ENCODE measurements at places on chromosomes 2 and 18. TPM values are rescaled to one million over a fixed set of nuclear protein-coding genes. Genes with fewer than 3 reads are reported as not detected.

GREB1L gene
- total RNA-seq = 0.76 TPM

ZNF385B gene
- not detected for total RNA-seq

ATOH8 gene
- 12.7 TPM for total RNA-seq

NT5DC4 gene
- total RNA-seq = not detected

RUFY4 gene
- total RNA-seq = not detected

CCDC85A gene
- total RNA-seq = 16.9 TPM

POLE4 gene
- 45.4 TPM for total RNA-seq

ACVR1C gene
- not detected for total RNA-seq

UGT1A5 gene
- not detected for total RNA-seq

DNA sequence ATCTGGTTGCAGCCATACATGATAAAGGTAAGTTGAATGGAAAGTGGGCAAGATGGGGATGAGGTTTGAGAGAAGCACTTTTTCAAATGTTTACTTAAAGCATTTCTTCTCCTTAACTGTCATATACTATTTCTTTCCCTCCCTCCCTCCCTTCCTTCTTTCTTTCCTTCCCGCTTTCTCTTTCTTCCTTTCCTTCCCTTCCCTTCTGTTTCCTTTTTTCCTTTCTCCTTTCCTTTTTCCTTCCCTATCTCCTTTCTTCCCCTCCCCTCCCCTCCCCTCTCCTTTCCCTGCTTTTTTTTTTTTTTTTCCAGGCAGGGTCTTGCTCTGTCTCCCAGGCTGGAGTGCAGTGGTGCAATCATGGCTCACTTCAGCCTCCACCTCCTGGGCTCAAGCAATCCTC is 5.6 kb downstream of the SLC3A1 start:
- DNase-seq = no peak

GRCh38 chr2:38129481-38129880 is 53.5 kb upstream of the CYP1B1 start:
- no peak for DNase-seq

DNA sequence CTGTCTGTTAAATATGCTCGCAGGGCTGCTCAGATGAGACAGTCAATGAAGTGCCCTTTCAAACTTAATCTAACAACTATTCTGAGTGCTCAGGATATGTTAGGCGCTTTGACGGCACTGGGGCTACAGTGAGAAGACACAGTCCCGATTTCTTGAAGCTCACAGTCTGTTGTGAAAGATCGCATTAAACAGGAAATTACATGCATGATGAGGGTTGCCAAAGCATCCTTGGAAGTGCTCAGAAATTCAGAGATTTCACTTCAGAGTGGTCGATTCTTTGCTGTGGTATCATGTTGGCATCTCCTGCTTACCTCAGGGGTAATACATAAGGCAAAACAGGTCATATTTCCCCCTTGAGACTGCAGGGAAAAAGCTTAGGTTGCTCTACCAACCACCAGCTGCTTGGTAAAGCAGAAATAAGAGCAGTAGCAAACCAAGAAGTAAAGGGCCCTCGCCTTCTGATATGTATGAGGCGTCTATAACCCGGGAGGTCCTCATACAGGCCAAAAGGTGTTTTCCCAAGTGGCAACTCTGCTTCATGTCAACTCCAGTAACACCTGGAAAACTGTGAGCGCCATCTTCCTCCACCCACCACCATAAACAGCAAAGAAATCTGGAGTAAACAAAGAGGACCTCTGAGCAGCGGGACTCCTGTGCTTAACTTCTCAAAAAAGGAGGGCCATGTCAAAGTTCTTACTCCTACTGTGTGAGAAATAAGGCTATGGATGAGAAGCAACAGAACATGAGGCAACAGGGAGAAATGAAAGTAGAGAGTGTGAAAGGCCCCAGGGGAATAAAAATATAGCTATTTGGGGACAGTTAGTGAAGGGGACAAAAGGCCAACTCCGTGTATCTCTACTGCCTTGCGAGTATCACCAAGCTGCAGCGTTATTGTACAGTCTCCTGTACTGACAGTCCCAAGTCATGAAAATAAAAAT is 79.3 kb downstream of the CLHC1 start:
- no peak for DNase-seq

- DNase-seq = no peak
These were observed 397.3 kb downstream of the SOX11 start for GRCh38 chr2:6089474-6089873.

- DNase-seq = no peak
These were observed 192.0 kb downstream of the SH3BP4 start for GRCh38 chr2:235143789-235144188.

DNA sequence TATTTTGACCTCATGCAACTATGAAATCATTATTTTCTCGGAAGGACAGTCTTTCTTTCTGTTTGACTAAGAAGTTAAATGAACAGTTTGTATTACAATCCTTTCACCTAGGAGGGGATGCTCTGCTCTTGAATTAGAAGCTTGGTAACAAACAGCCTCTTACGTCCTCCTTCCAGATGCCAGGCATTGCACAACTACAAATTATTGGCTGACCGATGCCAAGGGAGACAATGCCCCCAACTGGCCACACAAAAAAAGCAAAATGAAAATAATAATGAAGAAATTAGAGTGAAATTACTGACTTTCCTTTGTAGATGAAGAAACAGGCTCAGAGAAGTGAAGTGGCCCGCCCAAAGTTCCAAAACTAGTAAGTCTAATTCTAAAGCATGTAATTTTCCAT is 177.9 kb downstream of the CYRIA start:
- DNase-seq = peak; percentile 46

- DNase-seq = no peak
These were observed 26.7 kb downstream of the LYPD6 start for GRCh38 chr2:149357058-149357457.

- no peak for DNase-seq
These were observed 178.1 kb downstream of the TWIST2 start for GRCh38 chr2:239025951-239026461.

DNA sequence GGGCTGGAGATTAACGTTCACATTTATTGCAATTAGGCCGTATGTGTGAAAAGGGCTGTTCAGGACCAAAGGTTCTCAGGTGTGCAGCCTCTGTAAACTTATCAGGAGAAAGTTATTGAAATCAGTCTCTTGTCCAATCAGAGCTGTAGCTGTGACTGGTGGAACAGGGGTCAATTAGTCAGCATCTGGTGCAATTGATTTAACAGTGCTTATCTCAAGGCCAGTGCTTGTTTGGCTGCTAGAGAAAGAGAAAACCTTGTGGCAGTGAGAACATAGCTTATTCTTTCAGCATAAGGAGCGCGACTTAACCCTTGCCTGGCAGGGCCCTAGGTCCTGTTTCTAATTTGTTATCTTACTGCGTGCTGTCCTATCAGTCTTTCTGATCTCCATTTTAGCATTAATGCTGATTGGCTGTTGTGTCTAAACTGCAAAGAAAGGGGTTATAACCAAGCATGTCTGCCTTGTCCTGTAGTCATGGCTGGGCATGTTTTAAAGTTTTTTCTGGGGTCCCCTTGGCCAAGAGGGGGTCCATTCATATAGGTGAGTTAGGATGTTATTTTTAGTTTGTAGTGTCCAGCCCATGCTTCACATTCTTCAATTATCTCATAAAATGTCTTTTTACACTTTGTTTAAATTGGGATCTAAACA is 66.4 kb downstream of the CYB5A start:
- no peak for DNase-seq

DNA sequence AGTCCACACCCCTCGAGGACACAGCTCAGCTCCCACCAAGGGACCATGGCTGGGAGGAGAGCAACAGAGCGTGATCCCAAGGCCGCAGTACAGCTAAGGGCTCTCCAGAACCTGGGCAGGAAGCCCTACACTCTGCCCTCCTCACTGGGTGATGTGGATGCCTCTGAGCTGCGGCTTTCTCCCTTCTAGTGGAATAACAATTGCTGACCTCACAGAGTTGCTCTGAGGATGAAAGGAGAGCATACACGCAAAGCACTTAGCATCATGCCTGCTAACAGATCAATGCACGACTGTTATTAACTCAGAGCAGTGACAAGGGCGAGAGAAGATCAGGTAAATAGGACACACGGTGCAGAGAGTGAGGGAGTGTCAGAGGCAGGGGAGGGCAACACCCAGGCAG is 74.2 kb downstream of the ZFP36L2 start:
- no peak for DNase-seq

DNA sequence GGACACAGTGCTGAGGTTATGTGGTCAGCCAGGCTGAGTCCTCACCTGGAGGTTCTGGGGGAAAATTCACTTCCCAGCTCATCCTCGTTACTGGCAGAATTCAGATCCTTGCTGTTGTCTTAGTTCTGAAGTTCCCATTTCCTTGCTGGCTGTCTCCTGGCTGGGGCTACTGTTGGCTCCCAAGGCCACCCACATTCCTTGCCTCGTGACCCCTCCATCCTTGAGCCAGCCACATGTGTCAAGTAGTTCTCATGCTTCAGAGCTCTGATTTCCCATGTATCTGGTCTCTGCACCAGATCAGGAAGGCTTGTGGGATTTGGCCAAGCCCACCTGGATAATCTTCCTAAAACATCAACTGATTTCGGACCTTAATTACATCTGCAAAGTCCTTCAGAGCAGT is 38.1 kb upstream of the RFX8 start:
- no peak for DNase-seq

GRCh38 chr2:30204281-30204680 is 27.1 kb upstream of the LBH start:
- no peak for DNase-seq

DNA sequence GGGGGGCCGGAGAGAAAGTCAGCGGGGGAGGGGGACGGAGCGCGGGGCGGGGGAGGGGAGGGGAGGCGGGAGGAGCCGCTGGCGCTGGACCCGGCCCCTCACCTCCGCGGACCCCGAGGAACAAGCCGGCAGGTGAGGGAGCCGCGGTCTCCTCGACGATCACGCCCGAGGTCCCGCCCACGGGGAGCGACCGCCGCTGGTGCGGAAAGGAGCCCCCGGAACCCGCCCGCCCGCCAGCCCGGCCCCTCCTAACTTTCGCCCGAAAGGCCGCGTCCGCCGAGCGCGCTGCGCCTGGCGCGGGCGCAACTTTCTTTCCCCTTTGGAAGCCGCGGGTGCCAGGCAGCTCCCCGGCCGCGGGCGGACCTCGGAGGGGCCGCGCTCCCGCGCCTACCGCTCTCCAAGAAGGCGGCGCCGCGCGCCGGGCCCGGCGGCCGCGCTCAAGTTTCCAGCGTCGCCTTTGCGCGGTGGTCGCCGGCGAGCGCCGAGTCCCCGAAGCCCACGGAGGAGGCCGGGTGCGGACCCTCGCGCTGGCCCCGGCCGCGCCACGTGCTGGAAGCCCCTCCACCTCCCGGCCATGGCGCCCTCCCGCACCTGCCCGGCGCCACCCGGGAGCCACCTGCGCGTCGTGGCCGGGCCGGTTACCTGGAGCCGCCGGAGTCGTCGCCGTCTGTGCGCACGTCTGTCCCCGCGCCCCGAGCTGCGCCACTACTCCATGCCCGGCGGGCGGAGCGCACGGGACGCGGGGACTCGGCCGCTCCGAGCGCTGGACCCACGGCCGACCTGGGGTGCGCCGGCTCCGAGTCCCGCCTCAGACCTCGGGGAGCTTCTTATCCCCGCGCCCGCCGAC is at the start of gene ALKAL2:
TSS of gene ALKAL2 (minus strand) at position 181 of the 847 bp plus-strand sequence. CDS start 256 bp downstream, outside the sequence.
- no peak for DNase-seq

- no peak for DNase-seq
These were observed 168.2 kb downstream of the CDH7 start for GRCh38 chr18:65919018-65919417.

- no peak for DNase-seq
These were observed at the start of gene MC4R for GRCh38 chr18:60372596-60372995. TSS of gene MC4R (minus strand) at chr18:60372775. CDS start at chr18:60372349, 426 bp downstream.

DNA sequence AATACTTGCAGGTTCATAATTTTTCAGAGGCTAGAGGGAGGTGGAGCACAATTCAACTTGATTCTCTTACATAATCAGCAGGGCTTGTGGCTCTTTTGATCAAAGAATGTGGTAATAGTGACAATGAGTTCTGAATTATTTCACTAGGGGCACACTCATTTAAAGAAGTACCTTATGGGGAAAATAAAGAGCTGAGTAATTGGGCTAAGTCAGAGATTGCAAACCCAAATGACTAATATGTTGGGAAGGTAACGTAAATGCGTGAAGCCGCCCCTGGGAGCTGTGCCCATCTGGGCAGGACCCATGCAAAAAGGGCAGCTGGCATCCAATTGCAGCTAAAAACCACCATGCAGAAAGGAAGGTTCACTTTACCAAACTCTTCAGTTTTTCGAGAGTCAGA is 35.3 kb downstream of the NCKAP5 start:
- no peak for DNase-seq

GRCh38 chr2:190250421-190250820 is 69.2 kb downstream of the HIBCH start:
- peak; percentile 22 for DNase-seq

GRCh38 chr2:112148477-112148876 is 10.3 kb downstream of the FBLN7 start:
- no peak for DNase-seq

DNA sequence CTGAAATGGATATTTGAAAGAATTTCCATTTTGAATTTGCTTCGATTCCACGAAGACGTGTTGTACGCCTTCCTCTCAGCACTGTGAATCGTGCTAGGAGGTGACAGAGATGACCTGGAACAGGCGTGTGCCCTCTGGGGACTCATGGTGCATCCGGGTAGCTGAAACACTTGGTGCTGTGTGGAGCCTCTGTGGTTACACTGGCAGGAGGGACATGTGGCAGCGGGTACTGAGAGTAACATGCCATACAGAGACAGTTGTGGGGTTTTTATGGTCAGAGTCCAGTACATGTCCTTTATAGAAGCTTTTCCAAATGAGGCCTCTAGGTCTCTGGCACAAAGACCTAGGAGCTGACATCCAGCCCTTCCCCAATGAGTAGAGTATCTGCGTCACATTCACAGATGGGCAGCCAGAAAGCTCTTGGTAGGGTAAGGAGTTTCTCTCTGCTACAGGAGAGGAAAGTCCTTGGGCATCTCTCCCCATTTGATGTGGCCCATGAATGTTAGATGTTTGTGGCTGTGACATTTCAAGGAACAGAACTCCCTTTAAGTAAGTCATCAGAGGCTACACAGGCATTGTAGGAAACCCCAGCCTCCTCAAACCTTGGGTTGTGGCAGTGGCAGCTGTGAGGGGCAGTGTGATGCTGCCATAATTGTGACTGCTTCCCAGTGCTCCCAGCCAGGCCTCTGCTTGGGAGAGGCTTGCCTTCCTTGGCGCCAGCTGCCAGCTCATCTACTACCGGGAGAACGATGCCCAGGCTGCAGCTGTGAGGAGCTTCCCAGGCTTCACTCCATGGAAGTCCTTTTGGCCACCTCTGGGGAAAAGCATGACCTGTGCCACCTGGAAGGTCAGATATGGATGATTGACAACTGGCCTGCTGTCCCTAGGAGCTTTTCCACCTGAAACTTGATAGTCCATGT is 80.6 kb downstream of the ACOXL start:
- no peak for DNase-seq

- no peak for DNase-seq
These were observed 6.7 kb downstream of the PPIG start for GRCh38 chr2:169590804-169591203.

DNA sequence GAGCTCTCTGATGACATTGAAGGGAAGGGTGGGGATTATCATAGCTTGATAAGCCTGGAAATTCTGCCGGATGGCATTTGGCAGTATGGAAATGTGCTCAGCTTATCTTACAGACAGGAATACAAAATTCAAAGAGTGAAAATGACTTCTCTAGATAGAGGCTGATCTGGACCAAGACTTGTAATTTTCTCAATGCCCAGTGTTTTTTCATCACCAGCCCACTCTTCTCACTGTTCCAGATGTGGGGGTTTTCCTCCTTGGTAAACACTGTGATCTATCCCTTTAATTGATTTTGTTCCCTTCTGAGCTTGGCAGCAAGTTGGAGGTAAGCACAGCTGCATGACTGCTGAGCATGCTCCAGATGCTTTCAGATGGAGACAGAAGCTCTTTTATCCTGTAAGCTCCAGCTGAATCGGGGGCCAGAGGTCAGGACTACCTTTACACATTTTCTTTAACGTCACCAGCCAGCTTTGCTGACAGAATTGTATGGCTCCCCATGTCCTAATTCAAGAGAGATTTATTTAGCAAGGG is 287.4 kb upstream of the TCF4 start:
- no peak for DNase-seq

- no peak for DNase-seq
These were observed 45.5 kb downstream of the FMNL2 start for GRCh38 chr2:152380261-152381055.
